ENCODE measurements at places on chromosomes 4 and X.
A peak's percentile ranks its signal among the peaks of the same experiment; 100 is the strongest.

GRCh38 chr4:10173037-10173753, 56.6 kb upstream of the WDR1 start:
- DNase-seq: peak; percentile 59

GRCh38 chr4:41156574-41156973, 57.8 kb downstream of the APBB2 start:
- DNase-seq: peak; percentile 93

GRCh38 chrX:68179355-68179754, 253.9 kb downstream of the OPHN1 start:
- no peak for DNase-seq

DNA sequence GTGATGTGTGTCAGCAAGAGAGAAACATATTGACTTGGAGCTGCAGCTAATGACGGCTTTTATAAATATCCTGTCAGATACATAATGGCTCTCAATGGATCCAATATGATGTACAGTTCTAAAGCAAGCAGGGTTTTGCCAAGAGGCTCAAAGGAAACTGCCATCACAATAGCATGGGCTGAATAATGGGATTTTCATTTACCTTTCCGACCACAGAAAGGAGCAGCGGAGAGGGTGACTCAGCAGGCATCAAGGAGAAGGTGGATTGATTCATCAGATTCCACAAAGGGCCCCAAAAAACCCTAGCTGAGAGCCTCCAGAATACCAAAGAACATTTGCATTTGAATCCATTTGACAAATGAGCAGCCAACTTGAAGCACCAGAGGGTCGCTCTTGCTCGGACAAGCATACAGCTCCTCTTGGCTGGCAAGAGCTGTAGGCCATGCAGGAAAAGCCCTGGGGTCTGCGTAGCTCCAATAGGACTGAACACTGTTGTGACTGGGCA, 355.7 kb upstream of the NOCT start:
- peak; percentile 65 for DNase-seq

DNA sequence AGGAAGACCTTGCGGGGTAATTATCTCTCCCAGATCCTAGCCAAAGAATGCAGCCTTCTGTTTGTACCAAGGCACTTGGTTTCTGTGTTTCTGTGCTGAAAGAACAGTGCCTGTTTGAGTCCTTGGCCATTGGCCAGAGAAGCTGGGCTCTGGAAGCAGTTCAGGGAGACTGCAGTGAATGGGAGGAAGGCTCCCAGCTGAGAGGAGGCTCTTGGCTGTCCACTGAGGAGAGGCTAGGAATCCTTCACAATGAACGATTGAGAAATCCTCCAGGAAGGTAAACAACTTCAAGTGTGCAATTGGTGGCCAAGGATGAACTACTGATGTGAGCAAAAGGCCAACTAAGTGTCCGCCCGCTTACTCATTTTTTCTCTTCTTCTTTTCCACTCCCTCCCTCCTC, 61.3 kb downstream of the HS3ST1 start:
- no peak for DNase-seq

DNA sequence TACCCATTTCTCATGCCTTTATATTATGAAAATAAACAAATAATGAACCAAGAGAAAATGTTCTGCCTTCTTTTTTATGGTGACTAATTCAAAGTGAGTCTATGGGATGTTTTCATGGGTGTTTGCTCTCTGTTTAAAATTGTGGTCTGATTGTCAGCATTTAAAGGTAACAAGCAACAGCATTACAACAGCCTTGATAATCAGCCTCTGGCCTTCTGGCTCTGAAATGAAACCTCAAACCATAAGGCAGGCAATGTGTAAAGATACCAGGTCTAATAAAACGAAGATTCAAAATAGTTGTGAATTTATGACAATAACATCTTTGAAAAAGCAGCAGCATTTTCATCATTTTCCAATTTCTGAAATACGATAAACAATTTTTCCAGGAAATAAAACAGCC, 63.7 kb downstream of the FAM13A start:
- no peak for DNase-seq

- no peak for DNase-seq
Measured at GRCh38 chr4:13615161-13615560, 12.4 kb downstream of the BOD1L1 start.

DNA sequence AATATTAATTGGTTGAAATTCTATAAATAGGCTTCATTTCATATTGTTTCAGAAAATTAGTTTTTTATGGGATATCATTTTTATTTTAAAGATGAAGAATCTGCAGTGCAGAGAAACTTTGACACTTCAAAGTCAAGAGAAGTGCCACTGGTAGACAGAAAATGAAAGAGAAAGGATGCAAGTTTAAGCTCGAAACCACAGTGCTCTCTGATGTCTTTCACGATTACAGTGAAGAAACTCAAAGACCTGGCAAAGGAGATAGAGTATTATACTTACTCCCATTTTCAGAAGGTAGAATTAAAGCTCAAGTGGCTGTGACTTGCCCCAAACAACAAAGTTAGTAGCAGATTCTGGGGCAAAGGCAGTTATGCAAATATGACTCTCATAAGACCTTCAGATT, 745.4 kb downstream of the TECRL start:
- DNase-seq: peak; percentile 9

GRCh38 chrX:142060191-142060590, 144.9 kb downstream of the MAGEC2 start:
- no peak for DNase-seq
